Fibroblast of mammary gland (primary cell): ENCODE measurements at places on chromosomes 6 and 20.

- no peak for DNase-seq
Observed at GRCh38 chr6:88538130-88538706, 372.1 kb upstream of the CNR1 start.

- DNase-seq: no peak
Observed at GRCh38 chr6:118719351-118720124, 68.1 kb upstream of the CEP85L start.

GRCh38 chr20:62133051-62133845, 9.9 kb downstream of the PSMA7 start:
- peak; percentile 43 for DNase-seq

DNA sequence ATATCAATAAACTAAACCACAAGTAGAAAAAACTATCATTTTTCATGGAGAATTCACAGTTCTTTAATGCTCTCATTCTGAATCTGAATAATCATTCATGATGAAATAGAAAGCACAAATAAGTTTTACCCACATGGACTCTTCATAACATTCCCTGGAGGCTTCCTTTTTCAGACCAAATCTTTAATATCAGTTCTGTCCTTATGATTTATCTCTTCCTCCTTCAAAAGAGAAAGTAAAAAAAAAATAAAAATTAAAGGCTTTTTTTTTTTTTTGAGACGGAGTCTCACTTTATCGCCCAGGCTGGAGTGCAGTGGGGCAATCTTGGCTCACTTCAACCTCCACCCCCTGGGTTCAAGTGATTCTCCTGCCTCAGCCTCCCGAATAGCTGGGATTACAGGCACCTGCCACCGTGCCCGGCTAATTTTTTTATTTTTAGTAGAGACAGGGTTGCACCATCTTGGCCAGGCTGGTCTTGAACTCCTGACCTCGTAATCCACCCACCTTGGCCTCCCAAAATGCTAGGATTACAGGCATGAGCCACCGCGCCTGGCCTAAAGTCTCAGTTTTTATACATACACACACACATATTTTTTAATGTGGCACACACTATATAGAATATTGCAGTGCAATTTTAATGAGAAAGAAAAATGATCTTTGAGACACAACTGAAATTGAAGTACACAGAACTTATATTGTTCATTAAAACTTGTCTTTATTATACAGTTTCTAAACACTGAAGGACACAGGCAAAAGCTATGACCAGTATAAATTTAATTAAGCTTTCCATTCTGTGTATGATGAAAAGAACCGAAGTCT, 31.9 kb upstream of the ZNF217 start:
- DNase-seq: no peak

DNA sequence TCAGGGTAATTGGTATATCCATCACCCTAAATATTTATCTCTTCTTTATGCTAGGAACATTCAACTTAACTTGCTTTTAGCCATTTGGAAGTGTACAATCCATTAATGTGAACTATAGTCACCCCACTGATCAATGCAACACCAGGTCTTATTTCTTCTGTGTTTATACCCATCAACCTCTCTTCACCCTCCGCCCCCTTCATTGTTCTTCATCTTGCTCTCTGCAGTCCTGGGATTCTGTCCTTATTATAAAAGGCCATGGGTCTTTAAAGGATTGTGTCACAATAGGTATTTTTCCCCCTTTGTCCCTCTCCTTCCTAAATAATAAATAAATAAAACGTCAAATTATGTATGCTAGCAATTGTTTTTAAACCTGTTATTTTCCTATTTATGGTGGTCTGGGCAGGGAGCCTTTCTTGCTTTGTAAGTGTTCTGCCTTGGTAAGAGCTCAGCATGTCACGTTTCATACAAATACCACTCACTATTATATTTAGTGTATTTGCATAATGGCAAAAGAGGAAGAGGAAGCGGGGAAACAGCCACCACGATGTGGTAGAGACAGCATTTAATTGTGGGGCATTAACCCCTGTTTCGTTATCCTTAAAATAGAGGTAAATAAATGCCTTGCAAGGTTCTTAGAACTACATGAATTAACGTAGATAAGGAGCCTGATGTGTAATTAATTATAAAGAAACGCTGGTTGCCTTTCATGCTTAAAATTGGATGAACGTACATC, 1.9 kb downstream of the ABRACL start:
- DNase-seq: no peak
